ENCODE measurements at places on chromosomes 6 and 20.
A peak's percentile ranks its signal among the peaks of the same experiment; 100 is the strongest.

DNA sequence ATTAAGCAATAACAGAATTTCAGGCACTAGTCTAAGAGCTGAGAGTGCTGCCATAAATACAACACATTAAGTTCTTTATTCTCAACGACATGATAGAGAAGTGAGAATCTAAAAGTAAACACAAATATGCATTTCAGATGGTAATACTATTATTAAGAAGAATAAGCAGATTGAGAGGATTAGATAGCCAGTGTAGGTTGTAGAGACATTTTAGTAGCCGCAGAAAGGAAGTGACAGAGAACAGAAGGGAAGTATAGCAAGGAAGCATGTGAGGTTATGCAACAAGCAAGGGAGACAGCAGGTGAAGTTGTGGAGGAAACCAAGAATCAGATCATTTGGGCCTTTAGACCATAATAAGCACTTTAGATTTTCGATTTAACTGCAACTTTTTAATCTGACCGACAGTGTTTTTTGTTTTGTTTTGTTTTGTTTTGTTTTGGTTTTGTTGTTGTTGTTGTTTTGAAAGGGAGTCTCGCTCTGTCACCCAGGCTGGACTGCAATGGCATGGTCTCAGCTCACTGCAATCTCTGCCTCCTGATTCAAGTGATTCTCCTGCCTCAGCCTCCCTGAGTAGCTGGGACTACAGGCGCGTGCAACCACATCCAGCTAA is 737.0 kb upstream of the ADGRB3 start:
- no peak for DNase-seq

DNA sequence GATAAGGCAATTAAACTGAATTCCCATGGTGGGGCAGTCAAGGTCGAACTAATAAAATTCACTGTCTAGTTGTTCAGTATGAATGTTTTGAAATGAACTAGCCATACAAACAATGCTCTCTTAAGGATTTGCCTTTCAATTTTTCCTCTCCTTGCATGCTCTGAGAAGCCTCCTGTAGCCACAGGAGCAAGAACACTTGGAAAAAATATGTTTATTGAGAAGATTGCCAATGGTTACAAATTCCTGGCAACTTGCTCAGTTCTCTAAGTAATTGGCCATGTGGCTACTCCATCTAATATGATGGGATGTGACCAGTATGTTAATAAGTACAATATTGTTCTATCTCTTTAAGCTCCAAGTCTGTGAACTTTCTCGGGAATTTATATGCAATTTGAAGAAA is 49.4 kb downstream of the FUT9 start:
- DNase-seq: no peak

DNA sequence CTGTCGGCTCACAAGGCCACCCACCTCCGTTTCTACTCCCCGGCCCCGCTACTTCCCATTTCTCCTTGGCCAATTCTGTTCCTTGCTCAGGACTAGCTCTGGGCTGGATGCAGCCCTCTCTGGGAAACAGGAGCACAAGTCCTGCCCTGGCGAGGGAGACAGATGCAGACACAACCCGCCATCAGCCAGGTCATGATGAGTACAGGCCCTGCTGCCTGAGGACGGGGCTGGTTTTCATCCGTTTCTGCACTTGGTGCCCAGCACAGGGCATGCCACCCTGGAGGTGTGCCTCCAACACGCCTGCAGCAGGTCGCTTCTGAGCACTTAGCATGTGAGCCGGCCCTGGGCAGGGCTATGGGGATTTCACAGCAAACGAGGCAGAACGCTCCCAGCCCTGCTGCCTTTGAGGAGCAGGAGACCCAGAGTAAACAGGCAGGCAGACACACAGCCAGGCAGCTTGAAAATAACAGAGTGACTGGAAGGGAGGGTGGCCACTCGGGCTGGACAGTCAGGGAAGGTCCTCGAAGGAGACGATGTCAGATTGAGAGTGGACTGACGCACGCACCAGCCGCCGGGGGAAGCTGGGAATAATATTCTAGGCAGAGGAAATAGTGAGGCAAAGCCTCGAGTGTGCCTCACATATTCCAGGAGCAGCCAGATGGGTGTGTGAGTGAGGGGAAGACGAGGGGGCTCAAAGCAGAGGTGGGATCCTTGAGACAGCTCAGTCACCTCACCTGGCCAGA is 21.2 kb upstream of the VSTM2L start:
- no peak for DNase-seq

DNA sequence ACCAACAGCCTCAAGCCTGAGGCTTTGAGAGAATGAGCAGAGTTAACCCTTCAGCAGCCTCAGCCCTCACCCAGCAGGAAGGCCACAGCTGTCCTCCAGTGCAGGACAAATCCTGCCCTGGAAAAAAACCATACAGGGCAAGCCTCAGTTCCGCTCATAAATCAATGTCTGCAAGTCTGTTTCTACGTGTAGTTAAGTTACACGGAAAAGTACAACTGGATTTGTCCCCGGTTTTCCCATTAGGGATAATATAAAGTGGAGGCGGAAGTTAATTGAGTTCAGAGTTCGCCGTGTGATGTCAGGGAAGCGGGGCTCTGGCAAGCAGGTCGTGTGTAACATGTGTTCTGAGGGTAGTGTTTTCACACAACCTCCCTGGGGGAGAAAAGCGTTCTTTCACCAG is 44.2 kb upstream of the EYA2 start:
- DNase-seq: no peak

- no peak for DNase-seq
Measured at GRCh38 chr6:46347669-46348068, 143.6 kb downstream of the RCAN2 start.

GRCh38 chr6:134247231-134247833 is 70.6 kb downstream of the SGK1 start:
- peak; percentile 93 for DNase-seq

- peak; percentile 20 for DNase-seq
Measured at GRCh38 chr6:134870677-134871498, 79.0 kb downstream of the ALDH8A1 start.

GRCh38 chr6:105591053-105591452 is 188.2 kb upstream of the PREP start:
- DNase-seq: peak; percentile 74

GRCh38 chr20:37702403-37703034 is 8.7 kb downstream of the CTNNBL1 start:
- no peak for DNase-seq

- DNase-seq: no peak
Measured at GRCh38 chr6:84641076-84641475, 123.3 kb downstream of the TBX18 start.

DNA sequence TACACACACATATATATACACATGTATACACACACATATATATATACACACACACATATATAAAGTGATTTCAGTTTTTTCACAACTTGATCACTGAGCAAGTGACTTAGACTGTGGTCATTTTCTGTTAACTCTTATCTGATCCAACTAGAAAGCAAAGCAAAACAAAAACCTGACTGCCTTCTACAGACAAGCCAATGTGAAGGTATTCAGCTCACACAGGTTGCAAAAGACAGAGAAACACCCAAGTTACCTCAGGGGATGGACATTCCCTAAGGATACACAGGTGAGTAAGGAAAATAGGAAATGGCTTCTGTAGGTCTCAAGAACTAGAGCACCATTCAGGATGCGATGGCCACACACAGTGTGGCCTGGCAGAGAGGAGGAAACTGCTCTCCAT is 58.4 kb upstream of the IER3 start:
- no peak for DNase-seq

- DNase-seq: no peak
Measured at GRCh38 chr6:21305893-21306332, 287.6 kb upstream of the SOX4 start.

- DNase-seq: no peak
Measured at GRCh38 chr6:135901774-135902524, 50.4 kb downstream of the PDE7B start.

DNA sequence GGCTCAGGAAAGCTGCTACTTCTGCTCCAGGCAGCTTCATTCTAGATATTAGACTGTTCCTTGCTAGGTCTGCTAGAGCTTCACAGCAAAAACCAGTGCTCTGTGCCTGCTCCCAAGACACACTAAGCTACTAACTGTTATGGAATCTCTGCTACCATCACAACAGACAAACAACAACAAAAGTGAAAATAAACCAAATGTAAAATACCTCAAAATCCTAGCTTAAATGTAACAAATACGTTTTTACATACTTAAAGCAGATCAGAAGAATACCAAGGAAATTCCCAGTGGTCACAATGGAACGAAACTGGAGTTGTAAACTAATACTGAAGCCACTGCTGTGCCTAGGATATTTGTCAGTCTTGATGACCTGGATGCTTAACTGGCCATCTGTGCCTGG is 84.6 kb upstream of the EZR start:
- no peak for DNase-seq

- DNase-seq: no peak
Measured at GRCh38 chr6:57257911-57258541, 35.9 kb upstream of the RAB23 start.

GRCh38 chr6:25959890-25960536 is 2.6 kb upstream of the TRIM38 start:
- DNase-seq: no peak

DNA sequence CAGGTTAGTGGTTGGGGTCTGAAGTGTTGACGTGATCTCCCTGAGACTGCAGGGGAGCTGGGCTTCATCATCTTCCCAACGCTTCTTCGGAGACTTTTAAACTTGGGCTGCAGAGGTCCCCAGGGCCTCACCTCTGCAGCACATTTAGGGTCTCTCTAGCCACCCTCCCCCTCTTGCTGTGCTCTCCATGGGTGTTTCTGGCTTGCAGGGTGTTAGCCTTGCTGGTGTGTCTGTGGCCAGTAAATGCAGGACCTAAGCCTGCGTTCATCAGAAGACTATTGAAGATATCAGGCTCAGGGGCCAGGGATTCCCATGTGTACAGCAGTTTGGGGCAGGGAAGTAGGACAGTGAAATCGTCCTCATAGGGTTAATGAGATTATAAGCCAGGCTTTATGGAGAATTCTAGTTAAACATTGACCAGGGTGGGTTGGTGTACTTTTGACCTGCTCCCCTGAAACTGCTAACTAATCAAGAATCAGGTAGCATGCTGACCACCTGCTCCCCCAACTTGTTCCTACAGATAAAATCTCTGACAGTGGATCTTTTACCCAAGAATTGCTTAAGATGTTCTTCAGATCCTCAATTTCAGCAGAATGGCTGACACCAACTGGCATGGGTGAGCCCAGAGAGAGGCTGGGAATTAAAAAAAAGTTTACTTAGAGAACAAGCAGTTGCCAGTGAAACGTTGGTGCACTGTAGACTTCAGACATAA is 3.8 kb upstream of the DDO start:
- no peak for DNase-seq

GRCh38 chr20:62786157-62786556 is 10.1 kb upstream of the MRGBP start:
- no peak for DNase-seq

DNA sequence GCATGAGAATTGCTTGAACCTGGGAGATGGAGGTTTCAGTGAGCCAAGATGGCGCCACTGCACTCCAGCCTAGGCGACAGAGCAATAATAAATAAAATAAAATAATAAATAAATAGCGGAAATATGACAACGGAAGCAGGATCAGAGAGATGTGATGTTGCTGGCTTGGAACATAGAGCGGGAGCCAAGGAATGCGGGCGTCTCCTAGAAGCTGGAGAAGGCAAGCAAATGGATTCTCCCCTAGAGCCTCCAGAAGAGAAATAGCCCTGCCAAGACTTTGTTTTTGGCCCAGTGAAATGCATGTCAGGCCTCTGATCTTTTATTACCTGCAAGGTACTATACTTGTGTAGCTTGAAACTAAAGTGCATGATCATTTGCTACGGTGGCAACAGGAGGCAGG is 12.4 kb downstream of the KIAA1755 start:
- no peak for DNase-seq

GRCh38 chr6:90175627-90176538 is 120.8 kb downstream of the BACH2 start:
- DNase-seq: peak; percentile 61

- DNase-seq: no peak
Measured at GRCh38 chr20:47350691-47351545, 5.6 kb downstream of the ZMYND8 start.

- no peak for DNase-seq
Measured at GRCh38 chr6:4888841-4889240, 112.6 kb downstream of the CDYL start.

GRCh38 chr6:158519761-158520160 is 40.1 kb upstream of the TMEM181 start:
- no peak for DNase-seq

GRCh38 chr20:19502169-19502568 is 255.9 kb upstream of the RIN2 start:
- DNase-seq: no peak

- no peak for DNase-seq
Measured at GRCh38 chr6:11798096-11798495, 19.5 kb upstream of the ADTRP start.

DNA sequence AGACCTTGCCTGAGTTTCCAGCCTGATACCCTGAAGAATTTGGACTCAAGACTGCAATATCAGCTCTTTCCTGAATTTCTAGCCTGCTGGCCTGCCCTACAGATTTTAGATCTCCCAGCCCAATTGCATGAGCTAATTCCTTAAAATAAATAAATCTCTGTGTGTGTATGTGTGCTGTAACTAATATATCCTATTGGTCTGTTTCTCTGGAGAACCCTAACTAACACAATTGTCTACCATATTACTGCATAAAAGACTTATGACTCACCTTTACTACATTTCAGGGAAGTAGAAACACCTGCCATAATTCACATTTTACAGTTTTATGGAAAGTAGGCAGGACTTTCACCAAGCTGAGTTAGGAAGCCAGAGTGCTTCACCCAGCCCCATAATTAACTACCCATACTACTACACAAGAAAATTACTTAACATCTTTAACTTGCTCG is 90.7 kb upstream of the BEND6 start:
- DNase-seq: no peak

GRCh38 chr6:75874224-75874623 is 125.2 kb downstream of the MYO6 start:
- no peak for DNase-seq

DNA sequence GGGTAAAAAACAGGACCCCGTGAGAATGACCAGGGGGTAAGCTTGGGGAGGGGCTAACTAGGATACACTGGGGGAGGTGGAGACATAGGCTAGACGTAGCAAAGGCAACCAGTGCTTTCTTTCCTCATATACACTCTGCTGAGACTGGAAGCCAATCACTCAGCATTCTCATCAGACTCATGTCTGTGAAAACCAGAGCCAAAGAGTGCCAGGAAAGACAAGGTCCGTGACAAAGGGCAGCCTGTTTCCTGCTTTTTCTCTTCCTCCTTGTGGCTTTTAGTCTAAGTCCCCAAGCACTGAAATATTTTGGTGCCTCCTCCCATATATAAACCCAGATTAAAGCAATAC is 97.9 kb upstream of the NEDD9 start:
- no peak for DNase-seq

DNA sequence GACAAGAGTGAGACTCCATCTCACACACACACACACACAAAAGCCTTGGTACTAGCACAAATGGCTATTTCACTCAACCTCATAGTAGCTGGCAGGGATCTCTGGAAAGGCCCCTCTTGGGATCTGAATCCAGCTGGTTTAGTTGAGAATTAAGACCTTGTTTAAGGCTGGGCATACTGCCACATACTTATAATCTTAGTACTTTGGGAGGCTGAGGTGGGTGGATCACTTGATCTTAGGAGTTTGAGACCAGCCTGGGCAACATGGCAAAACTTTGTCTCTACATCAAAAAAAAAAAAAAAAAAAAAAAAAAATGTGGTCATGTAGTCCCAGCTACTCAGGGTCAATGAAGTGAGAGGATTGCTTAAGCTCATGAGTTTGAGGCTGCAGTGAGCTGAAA is 628.3 kb downstream of the MMUT start:
- DNase-seq: no peak

- DNase-seq: peak; percentile 14
Measured at GRCh38 chr20:21767739-21768223, 62.3 kb downstream of the PAX1 start.

Measured in activated CD4-positive, alpha-beta T cell treated with anti-CD3 and anti-CD28 coated beads, Interleukin-2, Interleukin-6, amounts not matched to agents 100 ng/mL and 50 ng/mL, durations not matched to agents 16 hours and 8 hours (primary cell).